ENCODE measurements at places on chromosomes 1 and 21.

GRCh38 chr1:229266274-229266673 is 4.6 kb upstream of the RAB4A start:
- no peak for DNase-seq

GRCh38 chr1:232184561-232185530 is 445.1 kb downstream of the SIPA1L2 start:
- peak; percentile 15 for DNase-seq

GRCh38 chr21:25660233-25660632 is 21.2 kb downstream of the JAM2 start:
- no peak for DNase-seq

DNA sequence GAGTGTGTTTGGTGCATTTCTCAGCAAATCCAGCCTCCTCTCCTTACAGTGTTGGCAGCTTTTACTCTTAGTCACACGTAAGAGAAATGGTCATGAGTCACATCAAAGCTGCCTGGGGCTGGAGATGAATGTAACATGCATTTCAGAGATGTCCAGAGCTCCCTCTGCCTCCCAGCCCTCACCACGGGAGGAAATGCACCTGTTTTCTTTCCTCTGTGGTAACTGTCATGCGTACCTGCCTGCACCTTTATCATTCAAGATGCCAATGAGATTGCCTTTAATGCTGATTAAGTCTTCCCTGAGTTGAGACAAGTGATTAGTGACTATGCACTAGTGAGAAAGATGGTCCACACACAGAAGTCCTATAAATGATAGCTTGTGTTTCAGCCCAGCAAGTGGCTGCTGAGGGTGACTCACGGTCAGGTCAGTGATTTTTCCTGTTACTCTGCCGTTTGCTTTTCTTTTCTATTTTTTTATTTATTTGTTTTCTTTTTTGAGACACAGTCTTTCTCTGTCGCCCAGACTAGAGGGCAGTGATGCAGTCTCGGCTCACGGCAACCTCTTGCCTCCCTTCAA is 277.3 kb upstream of the FMN2 start:
- DNase-seq = no peak

DNA sequence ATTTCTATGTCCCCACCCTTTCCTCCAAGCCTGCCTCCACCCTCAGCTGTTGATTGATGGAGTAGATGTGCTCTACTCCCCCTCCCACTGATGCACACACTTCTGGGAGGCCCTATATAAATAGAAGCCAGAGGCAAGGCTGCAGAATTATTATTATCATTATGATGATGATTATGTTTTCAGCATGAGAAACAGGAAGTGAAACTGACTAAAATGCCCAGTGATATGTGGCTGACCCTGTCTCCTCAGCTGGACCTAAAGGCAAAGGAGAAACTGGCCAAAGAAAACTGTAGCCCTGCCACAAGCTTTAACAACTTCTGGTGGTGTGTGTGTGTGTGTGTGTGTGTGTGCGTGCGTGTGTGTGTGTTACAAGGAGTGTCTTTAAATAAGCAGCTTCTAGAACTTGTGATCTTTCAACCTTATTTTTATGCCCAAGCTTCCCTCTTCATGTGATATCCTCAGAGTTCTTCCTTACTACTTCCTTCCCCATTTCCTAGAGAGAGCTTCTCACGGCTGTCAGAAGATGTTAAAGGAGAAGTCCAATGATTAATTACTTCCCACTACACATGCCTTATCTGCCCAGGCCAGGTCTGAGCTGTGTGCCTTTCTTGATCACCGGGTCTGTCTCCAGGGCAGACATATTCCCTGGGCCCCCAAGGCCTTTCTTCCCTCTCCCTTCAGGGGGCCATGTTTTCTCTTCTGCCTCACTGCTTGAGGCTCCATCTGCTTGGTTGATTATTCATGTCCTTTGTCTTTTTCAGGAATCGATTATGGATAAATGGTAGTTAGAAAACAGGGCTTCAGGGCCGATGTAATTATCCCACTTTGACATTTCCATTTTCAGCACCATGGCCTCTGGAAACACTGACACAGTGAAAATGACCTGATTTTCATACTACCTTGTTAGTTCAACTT is 11.6 kb upstream of the MAPKAPK2 start:
- DNase-seq = no peak

DNA sequence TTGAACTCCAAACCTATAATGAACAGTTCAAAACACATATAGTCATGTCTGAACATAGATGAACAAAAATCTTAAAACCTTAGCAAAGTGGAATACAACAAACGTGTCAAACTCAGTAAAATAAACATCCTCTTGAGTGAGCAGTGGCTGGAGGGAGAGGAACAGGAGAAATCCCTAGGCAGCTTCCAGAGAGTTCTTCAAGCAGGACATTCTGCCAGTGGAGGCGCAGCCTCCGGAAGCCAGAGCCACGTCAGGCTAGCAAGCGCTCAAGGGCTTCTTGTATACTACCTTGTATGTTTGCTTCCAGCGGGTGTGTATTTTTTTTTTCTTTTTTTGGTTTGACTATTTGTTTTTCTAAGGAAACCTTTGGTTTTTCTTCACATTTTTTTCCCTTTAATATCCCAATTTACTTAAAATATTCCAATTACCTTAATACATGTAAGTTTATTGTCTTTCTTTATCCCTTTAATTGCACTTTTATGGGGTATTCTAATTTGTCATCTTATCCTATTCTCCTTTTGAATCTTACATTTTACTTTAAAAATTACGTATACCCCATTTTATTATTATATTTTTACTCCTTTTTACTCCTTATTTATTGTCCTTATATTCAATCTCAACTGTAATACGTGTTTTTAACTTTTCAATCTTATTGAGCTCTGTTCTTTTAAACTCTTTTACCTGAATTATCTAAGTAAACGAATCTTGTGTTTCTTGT is 42.0 kb downstream of the COLGALT2 start:
- DNase-seq = no peak

DNA sequence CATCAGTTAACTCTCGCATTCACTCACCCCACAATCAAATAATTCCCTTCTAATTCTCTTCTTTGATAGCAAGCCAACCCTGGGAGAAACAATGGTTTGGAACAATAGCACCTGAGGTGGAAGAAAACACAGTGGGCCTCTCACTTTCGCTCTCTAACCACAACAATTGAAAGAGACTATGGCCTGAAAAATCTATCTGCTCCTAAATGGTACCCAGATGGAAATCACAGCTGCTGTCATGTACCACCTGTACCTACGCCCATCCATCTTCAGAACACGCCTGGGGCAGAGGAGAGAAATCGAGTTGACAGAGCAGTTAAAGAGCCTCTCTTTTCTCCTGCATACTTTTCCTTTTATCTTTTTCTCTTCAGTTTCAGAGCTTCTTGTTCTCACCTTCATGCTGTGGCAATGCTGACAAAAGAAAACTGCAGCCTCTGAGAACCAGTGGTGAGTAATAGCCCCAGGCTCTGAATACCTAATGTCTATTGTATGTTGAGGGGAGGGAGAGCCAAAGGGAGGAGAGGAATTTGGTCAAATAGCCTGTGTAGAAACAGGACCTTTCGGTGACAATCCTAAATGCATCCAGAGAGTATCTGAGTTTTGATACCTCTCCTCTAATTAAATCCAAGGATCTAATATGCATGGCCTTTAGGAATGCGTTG is 57.7 kb downstream of the ZC3H11B start:
- no peak for DNase-seq

Measured in femur (tissue), 1 donor.